NCI-H345 (cell line): ENCODE measurements at places on chromosomes 5 and 9.

DNA sequence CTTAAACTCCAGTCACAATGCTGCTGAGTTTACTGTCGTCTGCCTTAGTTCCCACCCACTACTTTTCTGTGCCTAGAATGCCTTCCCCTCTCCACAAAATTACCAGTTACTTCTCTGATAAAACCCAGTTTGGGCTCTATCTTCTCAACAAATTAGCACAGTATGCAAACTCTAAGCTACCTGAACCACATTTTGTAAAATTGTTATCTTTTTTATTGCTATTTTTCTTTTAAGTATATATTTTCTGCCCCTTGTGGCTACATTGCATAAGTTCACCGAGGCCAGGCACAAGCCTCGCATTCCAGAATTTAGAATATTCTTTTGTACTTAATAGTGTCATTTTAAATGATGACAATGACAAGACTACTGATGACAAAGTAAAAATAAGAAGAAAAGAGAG is 60.0 kb downstream of the POU5F2 start:
- DNase-seq = no peak

- DNase-seq = no peak
These were observed 396.0 kb downstream of the LRRC70 start for GRCh38 chr5:62974623-62975022.

DNA sequence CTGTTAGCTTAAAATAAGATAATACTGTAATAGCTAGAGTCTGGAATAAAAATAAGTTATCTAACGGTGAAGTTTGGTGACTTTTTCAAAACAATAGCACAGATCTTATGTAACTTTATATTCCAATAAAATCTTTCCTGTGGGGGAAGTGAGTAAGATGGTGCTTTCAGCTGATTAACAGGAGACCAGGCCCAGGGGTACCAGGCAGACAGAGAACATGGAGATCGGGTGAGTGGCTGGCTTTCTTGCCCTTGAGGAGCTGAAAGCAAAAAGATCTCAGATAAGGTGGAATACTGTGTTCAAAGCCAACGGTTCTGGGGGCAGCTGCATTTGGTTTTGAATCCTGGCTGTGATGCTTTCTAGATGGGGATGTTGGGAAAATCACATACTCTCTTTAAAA is 61.3 kb downstream of the MAT2B start:
- no peak for DNase-seq

GRCh38 chr9:92620845-92621244 is 49.1 kb downstream of the IPPK start:
- DNase-seq = no peak

DNA sequence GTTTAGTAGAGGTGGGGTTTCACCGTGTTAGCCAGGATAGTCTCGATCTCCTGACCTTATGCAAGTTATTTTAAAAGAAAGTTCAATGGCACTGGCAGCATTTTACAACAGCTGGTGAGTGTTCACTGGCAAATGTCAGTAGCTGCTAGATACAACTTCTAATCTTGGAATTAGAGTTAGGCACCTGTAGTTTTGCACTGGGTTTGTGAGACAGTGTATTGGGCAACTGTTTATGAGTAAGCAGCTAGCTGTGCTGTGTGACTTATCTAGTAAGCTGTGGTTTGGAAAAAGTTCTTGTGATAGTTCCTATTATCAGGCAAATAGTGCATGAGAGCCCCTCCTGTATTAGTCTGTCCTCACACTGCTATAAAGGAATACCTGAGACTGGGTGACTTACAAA is 61.5 kb downstream of the UBE2QL1 start:
- no peak for DNase-seq

DNA sequence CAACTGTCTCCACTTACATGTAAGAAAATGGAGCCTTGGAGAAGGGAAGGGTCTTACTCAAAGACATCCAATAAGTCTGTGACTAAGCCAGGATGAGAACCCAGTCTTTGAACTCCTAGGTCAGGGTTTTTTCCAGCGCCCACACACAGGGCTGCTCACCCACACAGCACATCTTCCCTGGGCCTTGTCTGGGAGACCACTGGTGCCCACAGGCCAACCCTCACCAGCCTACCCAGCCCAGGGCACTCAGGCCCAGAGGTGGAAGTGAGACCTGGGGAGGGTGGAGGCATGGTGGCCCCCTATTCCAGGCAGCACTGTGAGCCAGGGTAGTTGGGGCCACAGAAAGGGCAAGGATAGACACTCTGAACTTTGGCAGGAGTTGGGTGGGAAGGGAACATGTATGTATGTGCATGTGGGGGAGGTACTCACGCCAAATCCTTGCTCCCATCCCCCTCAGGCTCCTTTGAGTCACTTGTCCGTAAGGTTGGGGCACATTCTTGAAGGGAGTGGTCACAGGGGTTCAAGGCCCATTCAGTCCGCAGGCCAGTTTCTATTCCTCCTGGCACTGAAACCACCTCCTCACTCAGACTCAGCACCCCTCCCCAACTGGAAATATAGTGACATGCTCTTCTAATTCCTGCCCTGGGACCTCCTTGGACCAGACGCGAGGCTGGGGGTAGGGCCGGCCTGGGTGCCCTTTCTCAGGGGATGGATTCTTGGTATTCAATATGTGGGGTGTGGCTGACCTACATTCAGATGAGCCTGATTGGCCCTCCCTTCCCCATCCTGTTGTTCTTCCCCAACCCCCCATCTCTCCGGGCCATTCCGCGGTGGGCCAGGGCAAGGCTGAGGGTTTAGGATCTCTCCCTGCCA is 2.9 kb upstream of the SLC4A9 start:
- no peak for DNase-seq

- no peak for DNase-seq
These were observed 28.4 kb downstream of the SV2C start for GRCh38 chr5:76111477-76112174.

- no peak for DNase-seq
These were observed 86.0 kb downstream of the PAX5 start for GRCh38 chr9:36948051-36948450.

DNA sequence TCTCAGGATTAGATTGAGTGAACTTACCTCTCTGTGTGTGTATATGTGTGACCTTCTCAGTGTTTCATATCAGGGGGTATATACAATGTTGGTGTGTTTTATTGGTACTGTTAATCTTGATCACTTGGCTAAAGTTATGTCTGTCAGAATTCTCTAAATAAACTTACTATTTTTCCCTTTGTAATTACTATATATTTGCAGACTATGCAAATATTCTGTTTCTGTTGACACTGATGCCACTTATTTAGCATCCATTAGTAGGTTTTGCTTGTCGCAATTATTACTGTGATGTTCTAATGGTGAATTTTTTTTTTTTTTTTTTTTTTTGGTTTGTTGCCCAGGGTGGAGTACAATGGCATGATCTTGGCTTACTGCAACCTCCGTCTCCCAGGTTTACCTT is 42.9 kb upstream of the NR5A1 start:
- no peak for DNase-seq

GRCh38 chr5:109388407-109388806 is 21.4 kb downstream of the PJA2 start:
- no peak for DNase-seq

- DNase-seq = no peak
These were observed 50.1 kb upstream of the POU5F2 start for GRCh38 chr5:93791518-93791972.

DNA sequence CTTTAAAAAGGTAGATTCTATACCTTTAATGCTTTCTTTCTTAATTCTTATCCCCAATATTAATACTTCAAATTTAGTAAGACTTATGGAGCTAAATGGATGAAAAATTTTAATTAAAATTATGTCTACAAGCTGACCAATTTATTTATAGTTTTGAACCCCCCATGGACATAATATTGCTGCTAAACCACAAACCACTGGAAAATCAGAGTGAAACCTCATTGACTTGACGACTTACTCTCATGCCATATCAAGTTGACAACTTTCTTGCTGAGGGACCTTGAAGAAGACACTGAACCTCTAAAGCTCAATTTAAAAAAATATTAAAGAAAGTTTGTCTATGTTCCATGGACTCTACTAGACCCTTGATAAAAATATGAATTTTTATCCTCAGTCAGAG is 653.7 kb downstream of the TLE1 start:
- DNase-seq = no peak

DNA sequence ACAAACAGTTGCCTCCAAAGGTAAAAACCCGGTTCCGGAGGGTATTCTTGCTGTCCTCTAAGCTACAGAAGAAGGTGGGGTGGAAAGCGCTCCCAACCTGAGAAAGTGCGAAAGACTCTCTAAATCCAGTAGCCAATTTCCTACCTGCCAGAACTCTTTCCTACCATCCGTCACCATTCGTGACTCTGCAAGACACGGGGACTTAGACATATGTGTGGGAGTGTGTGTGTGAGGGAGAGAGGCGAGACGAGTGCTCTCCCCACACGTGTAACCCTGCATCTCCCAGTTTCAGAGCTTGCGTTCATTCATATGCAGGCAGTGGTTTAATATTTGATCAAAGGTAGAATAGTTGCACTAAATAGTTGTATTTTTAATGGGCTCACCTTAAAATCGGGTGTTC is 473 bp upstream of the GABRA1 start:
- DNase-seq = no peak

DNA sequence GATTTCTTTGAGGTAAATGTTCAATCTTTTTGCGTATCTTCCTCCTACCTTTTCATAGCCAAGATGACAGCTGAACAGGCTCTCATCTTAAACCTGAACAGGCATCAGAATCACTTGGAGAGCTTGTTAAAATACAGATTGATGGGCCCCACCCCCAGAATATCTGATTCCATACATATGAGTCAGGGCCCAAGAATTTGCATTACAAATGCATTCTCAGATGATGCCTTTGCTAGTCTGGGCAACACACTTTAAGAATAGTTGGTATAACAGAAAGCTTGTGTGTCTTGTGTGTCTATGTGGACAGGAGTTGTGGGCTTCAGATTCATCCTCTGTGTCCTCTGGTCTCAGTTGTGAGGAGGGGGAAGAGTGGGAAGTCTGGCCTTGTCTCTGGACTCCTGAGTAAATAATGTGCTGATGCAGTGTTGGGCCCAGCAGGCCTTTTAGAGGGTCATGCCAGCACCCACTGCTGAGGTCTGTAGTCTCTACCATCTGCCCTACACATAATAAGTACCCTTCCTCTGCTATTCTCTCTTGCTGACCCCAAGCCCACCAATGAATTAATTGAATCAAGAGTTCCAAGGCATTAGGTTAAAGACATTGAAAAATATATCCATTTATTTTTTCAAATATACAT is 43.1 kb downstream of the PTCD2 start:
- no peak for DNase-seq

DNA sequence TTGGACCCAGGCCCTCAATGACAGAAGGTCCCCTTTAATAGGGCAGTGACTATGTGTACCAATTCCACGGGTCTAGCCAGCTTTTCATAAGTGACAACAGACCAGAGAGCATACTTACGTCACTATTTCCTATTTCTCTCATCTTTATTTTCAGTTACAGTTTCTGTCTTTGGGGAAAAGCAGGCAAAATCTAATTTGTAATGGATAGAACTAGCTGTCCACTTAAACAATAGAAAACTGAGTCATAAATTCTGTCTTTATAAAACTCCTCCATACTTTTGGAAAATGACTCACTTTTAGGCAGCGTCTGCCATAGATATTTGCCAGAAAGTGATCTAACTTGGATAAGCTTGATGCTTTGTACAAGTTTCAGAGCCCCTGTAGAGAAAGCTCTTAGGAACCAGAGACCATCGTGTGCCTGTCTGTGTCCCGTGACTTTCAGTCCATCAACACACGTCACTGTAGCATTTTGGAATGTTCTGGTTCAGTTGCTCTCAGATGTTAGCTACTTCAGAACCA is 101.9 kb downstream of the F2RL2 start:
- no peak for DNase-seq

DNA sequence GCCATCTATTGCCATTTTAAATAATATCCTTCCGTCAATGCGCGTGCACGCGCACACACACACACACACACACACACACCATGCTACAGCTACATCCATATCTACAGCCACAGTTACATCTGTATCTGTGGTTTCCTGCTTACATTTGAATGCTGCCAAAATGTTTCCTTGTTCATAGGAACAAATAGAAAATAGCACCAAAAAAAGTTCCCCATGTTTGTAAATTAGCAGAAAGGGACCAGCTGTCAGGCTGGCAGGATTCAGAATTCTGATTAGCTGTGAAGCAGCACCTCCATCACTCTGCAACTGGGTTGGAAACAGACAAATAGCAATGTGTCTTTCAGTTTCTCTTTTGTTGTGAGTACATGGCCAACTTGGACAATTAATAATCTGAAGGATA is 601.5 kb downstream of the IRX1 start:
- no peak for DNase-seq

DNA sequence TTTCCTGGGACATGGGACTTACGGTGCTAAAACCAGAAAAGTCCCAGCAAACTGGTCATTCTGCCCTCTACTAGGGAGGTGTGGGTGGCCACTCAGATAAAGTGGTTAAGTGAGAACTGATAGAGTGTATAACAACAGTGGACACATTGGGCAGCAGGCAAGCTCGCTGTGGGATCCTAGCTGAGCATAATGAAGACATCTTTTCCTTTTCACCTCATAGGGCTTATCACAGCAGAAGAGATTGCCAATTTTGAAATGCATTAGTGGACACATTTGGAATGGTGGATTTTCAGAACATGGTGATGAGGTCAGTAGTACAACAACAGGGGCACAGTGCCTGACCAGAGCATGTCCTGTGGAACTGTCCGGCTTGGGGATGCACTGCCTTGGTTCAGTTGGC is 477.1 kb upstream of the KIF2A start:
- DNase-seq = no peak

GRCh38 chr9:14315875-14316601 is 2.1 kb upstream of the NFIB start:
- peak; percentile 56 for DNase-seq

DNA sequence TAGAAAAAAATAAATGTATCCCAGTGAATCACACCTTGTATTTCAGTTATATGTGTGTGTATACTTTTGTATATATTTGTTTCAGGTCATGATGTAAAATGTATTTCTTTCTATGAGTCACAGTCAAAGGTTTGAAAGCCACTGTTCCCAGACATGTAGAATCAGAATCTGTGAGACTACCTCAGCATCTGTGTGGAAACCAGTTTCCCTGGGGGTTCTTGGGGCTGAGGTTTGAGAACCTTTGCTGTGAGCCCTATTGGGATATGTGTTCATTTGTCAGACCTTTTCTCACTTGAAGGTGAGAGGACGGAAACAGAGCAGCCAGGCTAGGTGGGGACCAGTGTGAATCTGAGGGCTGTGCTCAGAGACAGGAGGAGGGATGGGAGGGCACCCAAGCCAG is 78.7 kb upstream of the SAP30L start:
- DNase-seq = no peak

GRCh38 chr5:1285141-1285540 is 9.7 kb downstream of the TERT start:
- DNase-seq = no peak

DNA sequence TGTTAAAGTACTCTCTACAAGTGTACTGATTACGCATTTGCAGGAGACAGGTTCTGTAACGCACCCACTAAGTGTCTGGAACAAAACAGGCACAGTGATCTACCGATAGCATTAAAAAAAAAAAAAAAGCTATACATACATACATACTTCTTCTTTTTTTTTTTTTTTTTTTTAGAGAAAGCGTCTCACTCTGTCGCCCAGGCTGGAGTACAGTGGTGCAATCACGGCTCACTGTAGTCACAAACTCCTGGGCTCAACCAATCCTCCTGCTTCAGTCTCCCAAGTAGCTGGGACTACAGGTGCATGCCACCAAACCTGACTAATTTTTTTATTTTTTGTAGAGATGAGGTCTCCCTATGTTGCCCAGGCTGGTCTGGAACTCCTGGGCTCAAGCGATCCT is 7.6 kb downstream of the KIF24 start:
- DNase-seq = no peak
